G401 (cell line): ENCODE measurements at places on chromosomes 2 and 18. TPM values are rescaled to one million over a fixed set of nuclear protein-coding genes. Genes with fewer than 3 reads are reported as not detected.

DNA sequence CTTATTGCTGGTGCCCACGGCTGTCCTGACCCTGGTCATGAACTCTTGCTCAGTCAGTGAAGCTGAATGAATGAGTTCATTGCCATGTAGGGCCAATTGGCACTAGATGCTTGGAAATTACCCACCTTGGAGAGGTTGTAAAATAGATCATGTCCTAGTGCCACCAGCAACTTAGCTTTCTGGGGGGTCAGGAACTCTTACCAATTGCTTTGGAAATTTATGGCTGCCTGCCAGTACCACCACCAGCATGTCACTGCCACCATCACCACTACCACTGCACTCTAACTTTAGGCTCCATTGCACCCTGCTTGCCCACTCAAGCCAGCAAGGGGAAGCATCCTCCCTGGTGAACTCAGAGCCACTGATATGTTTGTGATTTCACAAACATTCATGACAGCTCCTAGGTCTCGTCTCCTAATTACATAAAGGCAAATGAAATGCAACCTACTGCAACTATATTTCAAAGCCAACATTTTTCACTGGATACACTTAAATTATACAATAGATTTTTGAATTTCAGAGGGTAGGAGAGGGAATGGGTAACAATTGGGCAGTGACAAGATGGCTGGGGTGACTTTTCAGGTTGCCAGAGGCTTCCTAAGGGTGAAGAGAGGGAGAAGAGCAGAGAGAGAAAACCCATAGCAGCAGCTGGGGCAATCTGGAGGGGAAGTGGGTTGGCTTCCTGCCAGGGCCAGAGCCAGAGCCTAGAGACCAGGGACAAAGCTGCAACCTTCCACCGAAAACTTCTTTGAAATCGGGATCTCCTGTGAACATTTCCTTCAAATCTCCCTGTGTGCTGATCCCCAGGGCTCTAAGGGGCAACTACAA lies 3.5 kb upstream of the EMILIN1 start:
- DNase-seq = no peak

DNA sequence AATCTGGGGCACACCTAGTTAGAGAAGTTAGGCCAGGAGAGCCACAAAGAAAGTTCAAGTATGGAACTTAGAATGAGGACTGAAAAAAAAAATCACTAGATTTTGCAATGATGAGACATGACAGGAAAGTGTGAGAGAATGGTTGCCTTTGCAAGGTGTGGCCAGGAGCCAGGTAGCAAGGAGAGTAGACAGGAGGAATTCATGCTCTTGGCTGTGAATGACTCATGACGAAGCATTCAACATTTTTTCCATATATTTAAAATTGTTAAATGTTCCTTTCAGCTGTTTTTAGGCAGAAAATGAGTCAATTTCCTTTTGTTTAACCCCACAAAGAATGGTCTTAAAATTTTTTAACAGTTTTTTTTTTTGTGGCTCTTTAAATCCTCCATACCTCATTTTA lies 636.9 kb downstream of the PLCL1 start:
- DNase-seq = no peak

- DNase-seq = no peak
Measured at GRCh38 chr18:5995626-5996025, 100.3 kb upstream of the TMEM200C start.

CTAGE1 gene
- total RNA-seq = 0.03 TPM in 1 of 2 replicates, not detected in the other

DSC1 gene
- total RNA-seq = not detected in 2 replicates
